Left lung (tissue), 14 donors: ENCODE measurements at places on chromosomes 2 and 18. TPM values are rescaled to one million over a fixed set of nuclear protein-coding genes. Genes with fewer than 3 reads are reported as not detected.
A peak's percentile ranks its signal among the peaks of the same experiment; 100 is the strongest.

- DNase-seq = peak; percentile 13
Observed at GRCh38 chr2:109466674-109467575, 146.8 kb downstream of the SEPTIN10 start.

GRCh38 chr2:171522788-171523087 lies 464 bp downstream of the CYBRD1 start:
- peak; percentile 29 for DNase-seq

- DNase-seq = no peak
Observed at GRCh38 chr2:166188084-166188483, 60.3 kb upstream of the SCN1A start.

- no peak for DNase-seq
Observed at GRCh38 chr2:71965530-71965929, 182.1 kb downstream of the CYP26B1 start.

GRCh38 chr2:205166745-205167144 lies 515.6 kb upstream of the NRP2 start:
- no peak for DNase-seq

GRCh38 chr2:230000118-230000841 lies 68.4 kb downstream of the SLC16A14 start:
- no peak for DNase-seq

GRCh38 chr2:42888321-42889245 lies 96.2 kb upstream of the HAAO start:
- DNase-seq = no peak

The CLIP4 gene
- polyA plus RNA-seq = 9.6 TPM

GRCh38 chr2:41966920-41967319 lies 80.9 kb upstream of the PKDCC start:
- DNase-seq = peak; percentile 44

DNA sequence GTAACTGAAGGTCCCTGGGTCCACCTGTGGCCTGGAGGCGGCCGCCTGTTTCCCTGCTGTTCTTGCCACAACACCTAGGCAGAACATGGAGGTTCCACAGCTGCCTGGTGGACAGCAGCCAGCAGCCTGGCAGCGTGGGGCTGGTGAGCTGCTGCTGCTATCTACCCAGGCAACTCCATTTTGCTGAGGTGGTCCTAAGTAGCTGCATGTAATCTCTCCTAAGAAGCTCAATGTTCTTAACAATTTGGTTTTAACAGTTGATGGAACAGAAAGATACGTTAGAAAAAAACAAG lies 66.7 kb downstream of the NDUFA10 start:
- no peak for DNase-seq

- no peak for DNase-seq
Observed at GRCh38 chr2:149564983-149565382, 22.6 kb downstream of the MMADHC start.

DNA sequence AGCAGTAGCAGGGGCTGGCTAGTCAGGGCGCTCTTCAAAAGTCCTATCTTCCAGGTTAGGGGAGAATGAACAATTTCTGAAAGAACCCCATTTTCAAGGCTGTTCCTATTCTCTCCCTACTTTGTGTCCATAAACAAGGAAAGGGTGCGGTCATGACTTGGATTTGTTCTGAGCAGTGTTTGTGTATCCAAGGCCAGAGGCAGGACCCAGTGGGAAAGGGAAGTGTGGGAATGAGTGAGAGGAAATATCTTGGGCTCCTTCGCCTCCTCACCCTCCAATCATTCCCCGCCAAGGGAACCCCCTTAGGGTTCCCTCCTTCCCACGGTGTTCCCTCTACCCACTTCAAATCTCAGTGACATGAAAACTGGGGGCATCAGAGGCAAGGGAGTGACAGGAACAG lies 25.5 kb upstream of the SPTBN1 start:
- DNase-seq = no peak

The MAP3K19 gene
- 1.2 TPM for polyA plus RNA-seq

GRCh38 chr2:30565851-30566358 lies 118.9 kb downstream of the LCLAT1 start:
- no peak for DNase-seq

- peak; percentile 75 for DNase-seq
Observed at GRCh38 chr2:3728104-3729054, 25.0 kb downstream of the DCDC2C start.

DNA sequence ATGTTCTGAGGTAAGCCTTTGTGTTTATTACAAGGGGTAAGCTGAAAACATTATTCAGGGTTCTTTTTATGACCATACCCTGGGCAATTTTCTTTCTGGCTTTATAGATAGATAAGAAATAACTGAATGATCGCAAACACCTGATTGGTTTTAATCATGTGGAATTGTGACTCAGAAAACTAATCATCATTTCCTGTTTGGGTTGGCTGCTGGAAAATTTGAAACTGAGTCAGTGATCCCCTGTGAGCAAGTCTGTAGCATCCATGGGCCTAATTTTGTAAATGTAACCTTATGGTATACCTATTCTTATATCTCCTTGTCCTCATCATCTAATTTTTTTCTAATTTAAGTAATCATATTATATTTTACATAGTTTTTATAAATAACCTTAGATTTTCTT lies 34.3 kb downstream of the CCDC68 start:
- DNase-seq = no peak

GRCh38 chr18:74507927-74508326 lies 11.8 kb downstream of the CNDP2 start:
- DNase-seq = peak; percentile 67

The CRYGD gene
- polyA plus RNA-seq = not detected

GRCh38 chr2:6787376-6787775 lies 78.3 kb downstream of the CMPK2 start:
- no peak for DNase-seq

DNA sequence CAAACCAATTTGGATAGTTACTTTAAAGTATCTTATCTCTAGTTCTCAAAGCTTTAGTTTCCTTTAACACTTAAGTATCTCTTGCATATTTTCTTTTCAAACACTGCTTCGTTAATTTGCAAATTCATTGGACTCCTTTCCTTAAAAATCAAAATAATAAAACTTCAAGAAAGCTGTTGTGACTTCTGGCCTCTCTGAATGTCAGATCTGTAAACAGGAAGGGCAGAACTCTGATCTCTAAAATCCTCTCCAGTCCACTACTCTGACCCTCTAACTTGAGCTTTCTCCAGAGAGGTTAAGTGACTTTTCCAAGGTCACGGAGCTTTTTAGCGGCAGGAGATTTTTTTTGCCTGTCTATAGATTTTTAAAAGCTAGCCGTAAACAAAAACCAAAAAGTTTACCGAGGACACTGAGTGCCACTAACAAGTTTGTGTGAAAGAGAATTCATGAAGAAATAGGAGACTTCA lies 155.5 kb downstream of the TGIF1 start:
- no peak for DNase-seq

The PLEKHA3 gene
- polyA plus RNA-seq = 27.6 TPM

GRCh38 chr2:135785032-135785431 lies 43.4 kb downstream of the UBXN4 start:
- no peak for DNase-seq

DNA sequence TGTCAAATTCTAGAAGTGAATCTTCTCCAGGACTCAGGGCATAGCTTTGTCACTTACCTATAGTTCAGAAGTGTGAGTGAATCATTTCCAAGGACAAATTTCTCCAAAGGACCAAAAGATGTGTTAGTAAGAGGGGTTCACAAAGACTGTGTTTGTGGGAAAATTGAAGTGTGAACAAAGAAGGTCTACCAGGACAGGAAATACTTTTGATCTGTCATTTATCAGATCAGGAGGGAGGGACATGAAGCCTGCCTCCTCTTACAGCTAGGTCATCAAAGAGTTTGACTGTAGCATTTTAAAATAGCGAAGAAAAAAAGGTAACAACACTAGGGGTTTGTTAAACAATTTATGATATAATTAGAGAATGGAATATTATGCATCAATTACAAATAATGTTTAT lies 2.0 kb upstream of the CD28 start:
- no peak for DNase-seq

- DNase-seq = peak; percentile 63
Observed at GRCh38 chr2:25543939-25544338, 129.4 kb downstream of the DTNB start.

DNA sequence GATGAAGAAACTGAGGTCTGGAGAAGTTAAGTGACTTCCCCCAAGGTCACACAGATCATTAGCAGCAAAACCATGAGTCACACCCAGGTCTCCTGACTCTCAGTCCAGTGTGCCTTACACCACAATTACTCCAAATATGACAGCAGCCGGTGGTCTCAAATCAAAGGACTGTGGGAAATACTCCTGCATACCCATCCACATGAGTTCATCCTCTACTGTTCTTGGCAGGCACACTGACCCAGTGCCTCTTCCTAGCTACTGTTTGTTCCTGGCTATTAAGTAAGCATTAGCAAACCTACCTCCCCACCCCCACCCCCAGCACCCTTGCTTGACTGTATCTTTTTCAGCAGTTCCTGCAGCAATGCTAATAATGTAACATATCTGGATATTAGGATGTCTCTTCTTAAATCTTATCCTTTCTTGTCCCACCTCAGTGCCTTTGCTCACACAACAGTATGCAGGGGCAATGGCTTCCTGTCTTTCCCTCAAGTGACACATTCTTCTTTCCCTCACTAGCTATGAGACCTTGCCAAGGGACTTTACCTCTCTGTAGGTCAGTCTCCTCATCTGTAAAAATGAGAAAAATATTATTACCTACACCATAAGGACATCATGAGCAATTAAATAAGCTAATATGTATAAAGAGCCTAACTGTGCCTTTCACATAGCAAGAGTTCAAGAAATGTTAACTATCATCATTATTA lies 46.2 kb downstream of the FAM98A start:
- DNase-seq = no peak

DNA sequence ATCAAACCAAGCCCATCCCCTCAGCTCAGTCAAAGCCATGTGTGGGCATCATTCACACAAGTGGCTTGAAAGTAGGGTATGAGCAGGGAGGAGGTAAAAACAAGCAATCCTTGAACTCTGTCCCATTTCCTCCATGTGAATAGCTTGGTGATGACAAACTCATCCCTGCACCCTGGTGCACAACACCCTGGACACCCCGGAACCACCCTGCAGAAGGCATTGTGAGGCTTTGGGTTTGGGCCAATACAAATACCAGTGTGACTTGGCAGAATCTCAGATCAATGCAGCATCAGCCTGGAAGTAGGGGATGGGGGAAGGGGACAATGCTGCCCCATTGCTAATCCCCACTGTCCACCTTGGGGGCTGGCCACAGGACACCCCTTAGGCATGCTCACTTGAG lies 28.6 kb downstream of the TGFA start:
- DNase-seq = no peak

DNA sequence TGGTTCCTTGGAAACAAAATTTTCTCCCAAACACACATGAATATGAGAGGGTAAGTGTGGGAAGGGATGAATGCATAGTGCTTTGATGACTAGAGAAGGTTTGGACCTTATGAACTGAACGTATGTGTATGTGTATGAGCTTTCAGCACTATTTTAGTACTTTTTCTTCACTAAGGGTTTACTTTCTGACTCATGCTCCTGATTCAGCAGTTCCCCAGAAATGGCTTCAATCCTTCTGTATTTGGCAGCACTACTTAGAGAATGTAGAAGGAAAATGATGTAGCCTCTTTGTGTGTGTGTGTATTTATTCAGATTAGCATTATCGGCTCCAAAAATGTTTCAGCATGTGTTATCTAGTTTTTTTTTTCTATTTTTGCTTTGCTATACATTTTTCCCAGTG lies 22.2 kb downstream of the KCNJ3 start:
- no peak for DNase-seq

GRCh38 chr2:158731386-158731785 lies 63.7 kb upstream of the DAPL1 start:
- DNase-seq = no peak

DNA sequence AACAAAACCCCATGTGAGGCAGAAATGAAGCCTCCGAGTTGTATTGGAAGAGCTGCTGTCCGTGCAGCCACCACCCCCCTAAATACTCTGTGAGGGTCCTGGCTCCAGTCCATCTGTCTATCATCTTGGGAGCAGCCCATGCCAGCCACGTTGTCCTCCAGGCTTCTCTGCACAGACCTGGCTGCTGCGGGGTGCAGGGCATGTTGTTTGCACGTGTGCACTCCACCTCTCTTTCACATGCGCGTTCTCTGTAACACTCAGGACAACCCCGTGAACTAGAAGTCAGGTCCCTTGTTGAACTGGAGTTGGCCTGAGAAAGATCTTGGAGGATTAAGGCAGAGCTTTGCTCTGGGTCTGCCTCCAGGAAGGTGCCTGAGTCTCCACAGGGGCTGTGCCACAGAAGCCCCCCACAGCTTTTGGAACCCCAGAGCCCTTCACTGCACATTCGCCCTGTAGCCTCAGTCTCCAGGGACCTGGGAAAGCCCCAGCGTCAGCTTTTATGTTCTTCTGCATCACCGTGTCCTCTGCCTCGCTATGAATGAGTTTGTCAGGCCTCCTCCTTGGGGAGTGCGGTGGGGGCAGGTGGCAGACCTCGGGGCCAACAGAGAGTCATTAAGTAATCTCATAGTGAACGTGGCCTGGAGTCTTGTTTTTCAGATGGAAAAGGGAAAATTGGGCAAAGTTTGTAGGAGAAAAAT lies 16.6 kb downstream of the RTP5 start:
- no peak for DNase-seq

GRCh38 chr2:220259662-220260061 lies 632.2 kb downstream of the SLC4A3 start:
- no peak for DNase-seq

The RFX8 gene
- 1.1 TPM for polyA plus RNA-seq

DNA sequence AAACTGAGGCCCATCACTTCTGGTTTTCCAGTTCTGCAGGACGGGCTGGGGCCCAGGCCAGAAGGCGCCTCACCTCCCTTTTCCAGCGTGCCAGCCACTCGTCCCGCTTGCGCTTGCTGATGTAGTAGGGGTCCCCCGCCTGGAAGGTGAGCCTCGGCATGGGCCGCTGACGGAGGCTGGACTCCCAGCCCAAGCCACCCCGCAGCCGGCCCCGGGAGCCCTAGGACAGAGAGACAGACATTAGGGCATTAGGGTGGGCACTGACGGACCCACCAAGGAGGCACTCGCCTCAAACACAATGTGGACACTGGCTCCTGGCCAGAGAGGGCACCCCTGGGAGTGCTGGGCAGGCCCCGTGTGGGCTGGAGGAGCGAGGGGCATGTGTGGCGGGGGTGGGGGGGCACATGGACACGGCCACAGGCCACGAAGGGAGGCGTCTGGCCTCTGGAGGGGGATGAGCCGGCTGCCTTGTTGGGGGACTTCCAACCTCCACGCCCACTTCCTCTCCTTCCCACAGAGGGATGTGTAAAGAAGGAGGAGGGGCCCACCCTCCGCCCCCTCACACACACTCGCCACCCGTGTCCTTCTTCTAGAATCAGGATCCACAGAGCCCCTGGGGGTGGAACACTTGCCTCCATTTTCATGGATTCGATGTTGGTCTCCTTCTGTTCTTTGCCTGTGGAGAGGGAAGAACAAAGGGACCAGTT lies 66.7 kb downstream of the DNMT3A start:
- peak; percentile 68 for DNase-seq
